CD4-positive, alpha-beta memory T cell (primary cell): ENCODE measurements at places on chromosomes 16 and 17. TPM values are rescaled to one million over a fixed set of nuclear protein-coding genes. Genes with fewer than 3 reads are reported as not detected.

AOC3 gene
- 1.2 TPM for total RNA-seq

CCDC57 gene
- total RNA-seq = 88.7 TPM

TNRC6A gene
- total RNA-seq = 99.3 TPM

CSH1 gene
- total RNA-seq = not detected

ATF7IP2 gene
- 51.1 TPM for total RNA-seq

BEAN1 gene
- not detected for total RNA-seq

FBXO39 gene
- total RNA-seq = 0.20 TPM

ARHGAP44 gene
- not detected for total RNA-seq

SLFN12 gene
- 6.5 TPM for total RNA-seq

C16orf92 gene
- not detected for total RNA-seq

CACNG3 gene
- total RNA-seq = not detected

KCNJ16 gene
- not detected for total RNA-seq

NDUFAB1 gene
- total RNA-seq = 45.7 TPM
